ENCODE measurements at places on chromosomes 16 and 17. TPM values are rescaled to one million over a fixed set of nuclear protein-coding genes. Genes with fewer than 3 reads are reported as not detected.

- DNase-seq, result no peak
Measured at GRCh38 chr16:2919511-2920255, 8.0 kb downstream of the FLYWCH1 start.

Gene KRTAP4-4
- total RNA-seq, result not detected

DNA sequence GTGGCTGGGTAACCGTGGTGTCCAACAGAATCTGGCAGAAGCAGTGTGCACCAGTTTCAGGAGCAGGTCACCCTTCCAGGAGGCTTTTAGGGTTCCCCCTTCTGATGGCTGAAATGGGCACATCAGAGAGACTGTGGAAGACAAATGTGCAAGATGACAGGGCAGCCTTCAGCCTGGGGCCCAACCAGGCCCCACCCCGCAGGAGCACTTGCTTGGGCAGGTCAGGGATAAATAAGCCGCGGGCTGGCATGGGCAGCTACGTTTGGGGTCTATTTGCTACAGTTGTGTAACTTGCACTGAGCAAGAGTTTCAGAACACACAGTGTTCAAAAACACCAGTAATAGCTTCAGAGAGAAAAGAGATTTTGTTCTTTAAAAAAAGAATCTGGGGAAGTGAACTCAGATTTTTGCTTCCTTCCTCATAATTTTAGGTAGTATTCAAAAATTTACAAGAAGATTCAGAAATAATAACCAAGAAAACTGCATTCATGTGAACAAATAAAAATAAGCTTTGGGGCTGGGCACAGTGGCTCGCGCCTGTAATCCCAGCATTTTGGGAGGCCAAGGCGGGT is 44.9 kb upstream of the BAHCC1 start:
- DNase-seq, result no peak

Gene KRTAP2-2
- total RNA-seq, result not detected

- DNase-seq, result no peak
Measured at GRCh38 chr17:61583242-61583641, 7.8 kb downstream of the NACA2 start.

DNA sequence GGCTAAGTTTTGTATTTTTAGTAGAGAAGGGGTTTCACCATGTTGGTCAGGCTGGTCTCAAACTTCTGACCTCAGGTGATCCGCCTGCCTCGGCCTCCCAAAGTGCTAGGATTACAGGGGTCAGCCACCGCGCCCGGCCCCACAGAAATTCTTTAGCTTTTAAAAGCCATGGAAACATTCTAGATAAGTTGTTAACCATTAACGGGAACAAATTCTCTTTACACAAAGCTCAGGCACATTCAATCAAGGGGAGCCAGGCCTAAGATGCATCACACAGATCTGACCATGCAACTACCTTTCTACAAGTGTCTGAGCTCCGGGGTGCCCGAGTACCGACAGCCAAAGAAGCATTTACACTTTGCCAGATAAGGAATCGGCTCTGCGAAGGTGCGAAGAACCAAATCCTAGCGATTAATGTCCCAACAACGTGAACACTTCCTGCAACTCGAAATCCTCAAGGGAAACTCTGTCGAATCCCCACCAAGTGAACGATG is 1.0 kb downstream of the EMC8 start:
- DNase-seq, result no peak

GRCh38 chr17:33084755-33085154 is 93.1 kb downstream of the SPACA3 start:
- DNase-seq, result no peak

Gene WFDC1
- not detected for total RNA-seq

Gene MLLT6
- total RNA-seq, result 25.0 TPM

DNA sequence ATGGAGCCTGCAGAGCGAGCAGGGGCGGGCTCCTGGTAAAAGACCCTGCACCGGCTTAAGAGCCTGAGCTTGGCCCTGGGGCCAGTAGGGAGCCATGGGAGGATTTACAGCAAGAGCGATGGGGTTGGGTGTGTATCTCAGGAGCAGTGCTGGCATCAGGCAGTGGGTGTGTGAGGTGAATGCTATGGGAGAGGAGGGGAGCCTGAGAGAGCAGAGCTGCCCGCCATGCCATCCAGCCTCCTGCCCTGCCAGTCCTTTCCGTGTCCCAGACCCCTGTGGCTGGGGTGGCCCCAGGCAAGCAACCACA is 23.3 kb downstream of the FAM83G start:
- no peak for DNase-seq

- DNase-seq, result no peak
Measured at GRCh38 chr17:58158181-58158580, 8.6 kb upstream of the OR4D2 start.

Gene PYDC1
- total RNA-seq, result not detected

Data from epithelial cell of proximal tubule (primary cell).